ENCODE measurements at places on chromosomes 3 and 15. TPM values are rescaled to one million over a fixed set of nuclear protein-coding genes. Genes with fewer than 3 reads are reported as not detected.

BFSP2 gene
- not detected for total RNA-seq

DNA sequence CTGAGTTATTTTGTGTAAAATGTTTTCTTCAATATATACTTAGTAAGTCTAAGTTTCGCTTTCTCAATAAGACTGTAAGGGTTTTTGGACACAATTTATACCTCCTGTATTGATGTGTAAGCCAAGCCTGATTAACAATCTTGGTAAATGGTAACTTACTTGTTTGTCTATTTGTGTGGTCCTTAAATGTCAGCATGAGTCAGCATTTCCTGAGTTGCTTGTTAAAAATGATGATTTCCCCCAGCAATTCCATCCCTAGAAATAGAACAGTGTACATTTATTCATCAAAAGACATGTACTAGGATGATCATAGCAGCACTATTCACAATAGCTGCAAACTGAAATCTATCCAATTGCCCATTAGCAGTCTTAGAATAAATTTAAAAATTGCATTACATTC, 53.4 kb upstream of the LRIG1 start:
- ATAC-seq = no peak

DNA sequence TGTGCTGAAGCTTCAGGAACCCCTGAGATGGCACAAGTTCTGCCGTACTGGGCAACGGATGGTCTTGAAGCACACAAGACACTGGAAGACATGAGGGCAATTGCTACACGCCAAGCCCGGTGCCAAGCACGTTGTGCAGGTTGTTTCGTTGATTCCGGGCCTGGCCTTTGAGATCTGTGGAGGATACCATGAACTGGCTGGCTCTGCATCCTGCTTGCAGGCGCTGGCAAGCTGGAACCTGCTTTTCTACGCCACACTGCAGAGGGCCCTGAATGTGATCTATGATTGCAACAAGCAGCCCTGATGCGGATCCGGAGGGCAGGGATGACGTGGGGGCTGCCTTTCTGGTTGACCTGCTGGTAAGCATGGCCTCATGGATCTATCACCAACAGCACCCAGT, 262.5 kb upstream of the ATP10A start:
- no peak for ATAC-seq

GRCh38 chr3:123401836-123402530, 46.9 kb downstream of the ADCY5 start:
- ATAC-seq = no peak

- ATAC-seq = peak; percentile 93
Observed at GRCh38 chr3:15647611-15648167, 46.1 kb downstream of the BTD start.

- ATAC-seq = peak; percentile 29
Observed at GRCh38 chr3:32556332-32556731, 14.3 kb downstream of the DYNC1LI1 start.

Measured in activated T-helper 17 cell treated with anti-CD3 and anti-CD28 coated beads, Interleukin-2, amount 50 U/mL, for 72 hours (primary cell).